ENCODE measurements at places on chromosomes 11 and 22.

- no peak for DNase-seq
These were observed 19.0 kb downstream of the TMEM258 start for GRCh38 chr11:61773356-61773755.

GRCh38 chr11:5521540-5521939, 5.0 kb upstream of the UBQLNL start:
- no peak for DNase-seq

GRCh38 chr11:75762885-75763284, 5.7 kb upstream of the DGAT2 start:
- no peak for DNase-seq

DNA sequence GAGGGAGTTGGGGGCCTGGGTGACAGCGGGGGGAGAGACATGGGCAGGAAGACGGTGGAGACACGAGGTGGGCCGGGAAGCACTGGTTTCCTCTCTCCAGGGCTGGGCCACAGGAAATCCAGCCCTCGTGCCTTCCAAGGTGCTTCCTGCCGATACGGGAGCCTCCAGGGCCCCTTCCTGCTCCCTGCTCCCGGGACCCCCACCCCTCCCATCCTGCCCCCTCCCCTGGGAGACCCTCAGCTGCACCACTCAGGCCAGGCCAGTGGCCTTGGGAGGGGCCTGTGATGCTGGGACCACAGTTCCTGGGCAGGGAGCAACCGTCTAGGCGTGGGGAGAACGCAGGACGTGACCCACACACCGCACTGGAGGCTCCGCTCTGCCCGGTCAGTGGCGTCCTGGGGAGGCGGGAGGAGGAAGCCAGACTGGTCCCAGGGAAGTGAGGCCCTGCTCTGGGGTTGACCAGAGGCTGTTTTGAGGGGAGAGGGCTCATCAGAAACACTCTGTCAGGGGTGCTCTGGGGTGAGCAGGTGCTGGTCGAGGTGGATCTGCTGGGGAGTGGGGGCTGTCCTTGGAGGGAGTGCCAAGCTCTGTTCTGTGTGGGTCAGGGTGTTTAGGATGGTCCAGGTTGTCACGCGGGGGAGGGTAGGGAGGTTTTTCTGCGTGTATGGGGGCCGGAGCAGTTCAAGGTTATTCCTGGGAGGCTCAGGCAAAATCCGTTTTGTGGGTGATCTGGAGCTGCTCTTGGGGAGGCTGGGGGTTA, at the start of gene SHANK3:
SHANK3 (plus strand) TSS at position 353 of the 760 bp plus-strand sequence.
- no peak for DNase-seq

GRCh38 chr11:69611548-69612526, 29.1 kb upstream of the CCND1 start:
- DNase-seq: no peak

DNA sequence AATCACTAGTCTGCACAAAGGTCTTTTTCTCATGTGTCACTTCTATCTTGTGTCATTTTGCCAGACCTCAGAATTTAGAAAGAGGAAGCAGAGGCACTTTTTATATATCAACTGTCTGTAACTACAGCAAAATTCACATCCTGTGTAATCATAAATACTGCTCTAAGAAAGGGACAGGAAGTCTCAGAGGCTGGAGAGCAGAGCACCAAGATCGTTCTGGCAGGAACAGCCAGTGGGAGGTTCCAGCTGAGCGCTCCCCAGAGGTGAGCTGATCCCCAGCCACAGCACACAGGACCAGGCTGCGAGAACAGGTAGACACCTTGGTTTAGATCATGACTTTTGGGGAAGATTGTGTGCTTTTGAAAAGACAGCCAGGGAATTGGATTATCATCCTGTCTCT, at the start of gene MS4A7:
MS4A7 (plus strand) TSS at position 179 of the 400 bp plus-strand sequence. CDS start 4,610 bp downstream, outside the sequence.
- no peak for DNase-seq

- DNase-seq: no peak
These were observed 54.6 kb downstream of the SLC36A4 start for GRCh38 chr11:93143186-93143585.

- DNase-seq: peak; percentile 14
These were observed 79.3 kb upstream of the CRTAM start for GRCh38 chr11:122758974-122759373.

DNA sequence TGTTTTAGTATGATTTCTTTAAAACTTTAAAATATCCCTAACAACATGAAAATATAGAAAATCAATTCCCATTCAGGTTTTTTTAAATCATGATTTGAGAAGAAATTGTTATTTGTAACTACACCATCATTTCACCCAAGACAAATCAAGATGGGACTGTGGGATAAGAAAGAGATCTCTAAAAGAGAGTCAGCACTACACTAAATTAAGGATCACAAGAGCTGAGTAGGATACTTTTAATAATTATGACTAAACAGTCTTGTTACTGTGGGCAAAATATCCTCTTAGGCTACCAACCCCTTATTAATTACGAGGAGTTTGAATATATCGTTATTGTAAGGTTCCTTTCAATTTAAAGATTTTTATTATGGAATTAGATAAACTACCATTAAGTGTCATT, 3.0 kb downstream of the GAS2 start:
- no peak for DNase-seq

DNA sequence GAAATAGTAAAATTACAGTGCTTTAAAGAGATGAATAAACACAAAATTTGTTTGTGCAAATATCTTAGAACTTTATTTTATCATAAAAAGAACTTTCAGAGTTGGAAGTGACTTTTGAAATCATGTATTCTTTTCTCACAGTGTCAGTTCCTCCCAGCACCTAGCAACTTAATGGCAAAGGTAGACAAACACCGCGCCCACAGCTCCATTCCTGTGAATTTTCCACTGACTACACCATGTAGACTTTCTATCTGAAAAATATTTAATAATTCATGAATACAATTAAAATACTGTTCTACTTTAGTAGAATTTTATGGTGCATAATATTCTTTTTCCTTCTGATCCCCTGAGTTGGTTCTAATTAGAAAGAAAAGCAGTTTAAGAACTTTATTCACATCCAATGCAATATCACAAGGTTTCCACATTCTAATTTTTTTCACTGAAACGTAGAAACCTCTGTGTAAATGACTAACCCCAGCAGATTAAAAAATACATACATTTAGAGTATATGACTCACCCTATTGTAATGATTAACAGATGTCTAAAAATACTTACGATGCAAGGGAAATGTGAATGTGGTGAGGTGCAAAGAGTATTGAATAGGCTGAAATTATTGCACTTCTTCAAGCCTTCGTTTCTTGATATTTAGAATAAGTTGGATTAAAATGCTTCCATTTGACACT, 218.2 kb upstream of the CCDC179 start:
- DNase-seq: no peak

DNA sequence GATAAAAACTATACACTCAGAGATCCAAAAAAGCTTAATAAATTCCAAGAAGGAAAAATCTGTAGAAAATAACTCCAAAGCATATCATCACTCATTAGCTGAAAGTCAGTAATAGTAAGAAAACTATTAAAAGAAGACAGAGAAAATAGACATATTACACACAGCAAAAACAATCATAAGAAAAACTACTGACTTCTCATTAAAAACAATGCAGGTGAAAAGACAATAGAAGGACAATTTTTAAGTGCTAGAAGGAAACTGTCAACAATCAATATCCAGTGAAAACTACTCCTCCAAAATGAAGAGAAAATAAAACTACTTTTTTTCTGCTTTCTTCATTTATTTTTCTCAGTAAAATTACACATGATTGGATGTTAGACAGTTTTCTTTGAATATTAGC, 56.5 kb downstream of the BLID start:
- no peak for DNase-seq

GRCh38 chr11:129458756-129459535, 83.3 kb downstream of the BARX2 start:
- DNase-seq: peak; percentile 72

- DNase-seq: no peak
These were observed 12.5 kb downstream of the LRP4 start for GRCh38 chr11:46905806-46906205.

DNA sequence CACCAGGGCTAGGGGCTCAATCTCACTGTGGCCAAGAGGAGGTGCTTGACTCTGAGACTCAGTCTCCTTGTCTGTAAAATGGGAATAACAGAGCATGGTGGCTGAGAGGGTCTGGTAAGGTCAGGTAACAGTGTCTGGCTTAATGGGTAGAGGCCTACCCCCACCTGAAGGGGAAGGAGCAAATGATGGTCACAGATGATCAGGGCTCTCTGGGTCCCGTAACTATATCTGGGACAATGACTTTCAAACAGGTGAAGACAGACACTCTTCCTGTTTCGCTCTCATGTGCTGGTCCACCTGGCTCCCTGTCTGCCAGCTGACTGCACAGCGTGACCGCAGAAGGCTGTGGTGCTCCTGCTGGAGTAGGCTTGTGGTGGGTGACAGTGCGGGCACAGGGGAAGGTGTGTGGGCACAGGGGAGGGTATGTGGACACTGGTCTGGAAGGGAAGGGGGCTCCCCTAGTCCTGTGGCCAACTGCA, 4.0 kb downstream of the A4GALT start:
- DNase-seq: no peak

GRCh38 chr11:102920118-102920684, 35.3 kb downstream of the MMP13 start:
- no peak for DNase-seq

- no peak for DNase-seq
These were observed 27.9 kb upstream of the SUSD2 start for GRCh38 chr22:24153353-24153752.

- no peak for DNase-seq
These were observed at the start of gene HSPB2 for GRCh38 chr11:111912535-111912934. Gene HSPB2 (plus strand): TSS chr11:111912734. CDS start chr11:111912830, 96 bp downstream.
